Stimulated activated CD4-positive, alpha-beta T cell treated with anti-CD3 and anti-CD28 coated beads, TNF-alpha, amount 100 ng/mL, for 1 hour (primary cell): ENCODE measurements at places on chromosomes 2 and 18.

DNA sequence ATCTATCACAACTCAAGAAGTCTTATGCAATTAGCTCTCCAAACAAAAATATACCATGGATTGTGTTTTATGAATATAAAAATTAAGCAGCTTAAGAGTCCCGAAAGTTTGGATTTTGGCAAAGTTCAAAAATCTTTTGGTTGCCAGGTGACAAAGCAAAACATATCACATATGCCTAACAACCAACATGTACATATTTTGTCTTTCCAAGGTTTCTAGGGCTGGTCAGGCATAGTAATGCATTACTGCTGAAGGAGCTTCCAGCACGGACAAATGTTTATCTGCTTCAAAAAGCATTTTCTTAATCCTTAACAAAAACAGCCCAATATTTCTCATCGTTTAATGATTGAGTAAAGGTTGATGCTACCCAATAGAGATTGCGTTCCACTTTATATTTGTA is 1327.1 kb upstream of the ZEB2 start:
- DNase-seq = no peak

DNA sequence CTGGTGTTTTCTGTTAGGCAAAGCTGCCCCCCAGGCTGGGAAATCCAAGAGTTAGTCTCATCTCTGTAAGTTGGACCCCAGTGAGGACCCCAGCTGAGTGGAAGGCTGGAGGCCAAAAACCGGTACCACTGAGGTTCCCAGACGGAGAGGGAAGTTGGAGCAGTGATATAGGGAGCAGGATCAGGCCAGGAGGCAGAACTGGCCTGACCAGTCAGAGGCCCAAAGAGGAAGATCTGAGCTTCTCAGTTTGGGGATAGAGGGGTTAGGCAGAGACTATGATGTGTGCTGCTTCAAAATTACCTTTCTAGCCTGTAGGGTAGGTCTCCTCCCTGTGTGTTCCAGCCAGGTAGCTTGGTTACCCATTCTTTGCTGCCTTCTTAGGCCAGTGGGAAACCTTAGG is 4.6 kb upstream of the RNF181 start:
- no peak for DNase-seq

- no peak for DNase-seq
Measured at GRCh38 chr2:99153921-99154604, 679 bp downstream of the TSGA10 start.

DNA sequence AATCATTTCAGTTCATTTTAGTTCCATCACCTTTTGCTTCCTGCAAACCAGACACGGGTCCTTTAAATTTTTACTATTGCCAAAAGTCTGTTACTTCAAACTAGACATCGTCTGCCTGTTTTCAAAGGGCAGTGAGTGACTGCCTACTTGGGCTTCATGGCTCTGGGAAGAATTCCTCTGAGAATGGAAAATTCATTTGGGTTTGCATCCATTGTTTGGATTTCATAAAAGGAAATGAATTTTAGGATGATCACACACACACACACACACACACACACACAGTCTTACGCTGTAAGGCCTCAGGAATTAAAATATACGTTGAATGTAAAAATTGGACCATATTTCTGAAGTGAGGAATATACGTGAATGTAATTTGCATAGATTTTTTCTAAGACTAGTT is 1584.3 kb upstream of the ACVR2A start:
- DNase-seq = no peak

DNA sequence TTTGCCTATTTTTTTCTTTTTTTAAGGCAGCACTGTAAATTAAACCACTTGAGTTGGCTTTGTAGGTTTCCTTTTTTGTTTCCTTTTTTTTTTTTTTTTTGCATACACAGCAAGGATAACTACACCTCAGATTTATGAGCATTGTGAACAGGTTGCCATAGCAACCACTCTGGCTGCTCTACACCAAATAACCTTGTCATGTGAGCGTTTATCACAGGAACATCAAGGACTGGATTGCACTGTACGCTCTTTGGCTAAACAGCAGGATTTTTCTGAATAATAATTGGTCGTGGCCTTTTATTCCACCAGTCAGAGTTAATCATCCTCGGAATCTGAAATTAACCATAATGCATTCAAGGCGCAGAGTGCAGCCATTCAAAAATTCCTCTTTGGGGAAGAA is 199.1 kb upstream of the SLC14A2 start:
- DNase-seq = no peak

DNA sequence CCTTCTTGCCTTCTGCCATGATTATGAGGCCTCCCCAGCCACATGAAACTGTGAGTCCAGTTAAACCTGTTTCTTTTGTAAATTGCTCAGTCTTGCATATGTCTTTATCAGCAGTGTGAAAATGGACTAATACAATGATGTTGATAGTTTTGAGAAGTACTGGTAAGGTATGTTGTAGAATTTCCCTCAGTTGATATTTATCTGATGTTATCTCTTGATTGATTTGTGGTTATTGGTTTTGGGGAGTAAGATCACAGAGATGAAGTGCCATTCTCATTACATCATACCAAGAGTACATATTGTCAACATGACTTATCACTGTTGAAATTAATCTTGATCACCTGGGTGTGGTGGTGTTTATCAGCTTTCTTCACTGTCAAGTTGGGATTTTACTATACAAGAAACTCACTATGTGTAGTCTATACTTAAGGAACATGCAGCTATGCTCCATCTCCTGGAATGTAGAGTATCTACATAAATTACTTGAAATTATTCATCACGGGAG is 5.1 kb upstream of the SPAG16 start:
- no peak for DNase-seq

- DNase-seq = no peak
Measured at GRCh38 chr18:68721681-68722583, 7.0 kb upstream of the TMX3 start.

- no peak for DNase-seq
Measured at GRCh38 chr2:154370873-154371272, 327.6 kb upstream of the KCNJ3 start.

- no peak for DNase-seq
Measured at GRCh38 chr2:88091943-88092342, 24.3 kb downstream of the SMYD1 start.
